ENCODE measurements at places on chromosomes 12 and 14.

DNA sequence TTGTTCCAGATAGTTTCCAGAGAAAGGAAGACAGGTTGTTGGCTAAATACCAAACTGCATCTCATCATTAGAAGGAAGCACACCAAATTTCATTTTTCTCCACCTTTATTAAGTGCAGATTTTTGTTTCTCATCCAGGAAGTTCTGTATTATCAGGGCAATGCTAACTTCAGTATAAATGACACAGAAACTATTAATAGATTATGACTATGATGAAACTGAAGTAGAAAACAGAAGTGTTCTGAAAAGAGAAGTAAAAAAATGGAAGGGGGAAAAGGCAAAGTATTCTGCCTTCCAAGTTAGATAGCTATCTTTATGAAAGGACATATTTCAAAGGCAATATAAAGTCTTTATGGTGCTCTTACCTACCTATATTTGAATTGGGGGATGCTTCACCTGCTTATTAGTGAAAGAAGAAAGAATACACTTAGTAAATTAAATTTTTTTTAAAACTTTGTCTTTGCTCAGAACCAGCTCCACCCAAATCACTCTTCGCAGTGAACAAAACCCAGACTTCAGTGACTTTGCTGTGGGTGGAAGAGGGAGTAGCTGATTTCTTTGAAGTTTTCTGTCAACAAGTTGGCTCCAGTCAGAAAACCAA lies 223.9 kb downstream of the PTPRO start:
- no peak for DNase-seq

- no peak for DNase-seq
These were observed 33.4 kb upstream of the BHLHE41 start for GRCh38 chr12:26158078-26158764.

DNA sequence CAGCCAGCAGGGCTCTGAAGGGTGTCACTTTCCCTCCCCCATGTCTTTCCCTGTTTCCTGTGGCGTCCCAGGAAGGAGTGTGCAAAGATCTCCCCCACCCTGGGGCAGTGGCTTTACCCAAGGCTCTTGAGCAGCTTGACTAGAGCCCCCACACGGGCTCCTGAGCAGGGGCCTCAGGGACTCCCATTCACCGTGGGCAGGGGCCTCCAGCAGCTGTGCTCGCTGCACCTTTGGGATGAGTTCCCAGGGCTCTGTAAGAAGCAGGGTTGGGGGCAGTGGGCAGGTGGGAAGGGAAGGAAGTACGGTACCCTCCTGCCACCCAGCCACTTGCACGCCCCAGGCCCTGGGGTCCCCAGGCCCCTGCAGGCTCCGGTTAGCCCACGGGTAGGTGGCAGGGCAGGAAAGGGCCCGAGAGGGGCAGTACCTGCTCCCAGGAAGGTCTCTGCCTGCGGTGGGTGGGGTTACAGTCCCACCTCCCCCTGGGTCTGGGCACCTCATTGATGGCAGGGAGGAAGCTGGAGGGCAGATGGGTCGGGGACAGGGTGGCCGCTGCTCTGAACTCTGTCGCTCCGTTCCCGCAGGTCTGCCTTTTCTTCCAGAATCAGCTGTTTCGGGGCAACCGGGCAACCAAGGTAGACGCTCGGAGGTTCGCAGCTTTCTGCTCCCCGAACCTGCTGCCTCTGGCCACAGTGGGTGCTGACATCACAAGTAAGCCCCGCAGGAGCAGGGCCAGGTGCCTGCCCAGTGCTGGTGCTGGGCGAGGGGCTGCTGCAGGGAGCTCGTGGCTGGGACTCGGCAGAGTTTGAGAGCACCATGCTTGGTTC lies 13.0 kb downstream of the ASPG start:
- no peak for DNase-seq

- no peak for DNase-seq
These were observed 241.1 kb upstream of the DCN start for GRCh38 chr12:91423693-91424050.

GRCh38 chr12:40063414-40063813 lies 42.5 kb downstream of the SLC2A13 start:
- peak; percentile 68 for DNase-seq

DNA sequence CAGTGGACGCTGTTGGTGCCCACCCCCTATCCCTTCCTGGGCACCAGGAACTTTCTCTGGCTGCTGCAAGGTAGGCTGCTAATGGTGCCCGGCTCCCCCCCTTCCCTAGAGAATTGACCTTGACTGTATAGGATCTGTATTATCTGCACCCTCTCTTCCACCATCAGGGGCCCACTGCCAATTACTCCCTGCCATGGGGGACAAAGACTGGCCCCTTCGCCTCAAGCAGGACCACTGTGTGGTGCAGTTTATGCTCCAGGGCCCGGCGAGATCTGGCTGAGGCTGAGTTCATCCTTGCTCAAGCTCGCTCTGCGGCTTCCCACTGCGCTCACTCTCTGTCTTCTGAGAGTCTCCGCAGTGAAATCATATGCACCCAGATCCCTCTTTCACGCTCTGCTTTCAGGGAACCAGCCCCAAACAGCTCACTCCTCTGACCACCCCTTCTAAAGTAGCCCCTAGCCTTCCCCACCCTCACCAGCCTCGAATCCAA lies 95.2 kb downstream of the LGMN start:
- DNase-seq, result no peak

DNA sequence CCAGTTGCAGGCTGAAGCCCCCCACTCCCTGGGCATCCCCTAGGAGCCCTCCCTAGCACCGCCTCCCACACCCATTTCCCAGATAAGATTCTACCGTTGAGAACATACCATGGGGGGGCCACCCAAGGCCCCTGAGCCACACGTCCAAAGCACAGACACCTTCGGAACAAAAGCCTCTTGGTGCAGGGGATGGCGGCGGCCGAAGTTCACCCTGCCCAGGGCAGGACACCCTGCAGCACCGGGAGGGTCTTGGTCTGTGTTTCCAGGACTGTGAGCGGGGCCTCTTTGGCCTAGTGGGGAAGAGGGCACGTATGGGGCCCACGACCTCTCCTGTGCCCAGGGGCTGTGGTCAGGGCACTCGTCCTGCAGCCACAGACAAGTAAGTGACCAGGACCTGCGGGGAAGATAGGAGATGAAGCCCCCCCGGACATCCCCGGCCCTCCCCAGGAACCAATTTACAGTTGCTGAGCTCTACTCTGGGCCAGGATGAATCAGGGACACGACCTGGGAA lies 154.3 kb upstream of the C14orf180 start:
- DNase-seq, result no peak

DNA sequence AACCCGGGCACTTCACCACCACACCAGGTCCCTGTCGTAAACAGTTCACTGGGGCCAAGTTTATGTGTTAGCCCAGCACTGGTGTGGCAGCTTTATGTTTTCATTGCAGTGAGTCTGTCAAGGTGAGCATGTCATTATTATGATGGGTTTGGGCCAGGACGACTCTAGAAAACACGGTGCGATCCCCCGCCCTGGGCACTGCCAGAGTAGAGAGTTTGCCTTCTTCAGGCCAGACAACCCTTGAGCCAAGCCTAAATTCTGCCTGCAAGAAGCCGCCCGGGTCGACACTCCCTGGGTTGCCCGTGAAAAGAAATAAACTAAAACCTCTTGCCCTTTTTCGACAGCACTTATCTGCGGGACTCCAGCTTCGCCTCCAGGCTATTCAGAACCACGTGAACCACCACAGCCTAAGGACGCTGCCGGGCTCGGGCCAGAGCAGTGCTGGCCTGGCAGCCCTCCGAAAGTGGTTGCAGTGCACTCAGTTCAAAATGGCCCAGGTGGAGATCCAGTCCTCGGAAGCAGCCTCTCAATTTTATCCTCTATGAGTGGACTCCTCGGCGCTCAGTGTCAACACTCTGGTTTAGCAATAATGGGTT lies 81.8 kb downstream of the PRIMA1 start:
- no peak for DNase-seq

DNA sequence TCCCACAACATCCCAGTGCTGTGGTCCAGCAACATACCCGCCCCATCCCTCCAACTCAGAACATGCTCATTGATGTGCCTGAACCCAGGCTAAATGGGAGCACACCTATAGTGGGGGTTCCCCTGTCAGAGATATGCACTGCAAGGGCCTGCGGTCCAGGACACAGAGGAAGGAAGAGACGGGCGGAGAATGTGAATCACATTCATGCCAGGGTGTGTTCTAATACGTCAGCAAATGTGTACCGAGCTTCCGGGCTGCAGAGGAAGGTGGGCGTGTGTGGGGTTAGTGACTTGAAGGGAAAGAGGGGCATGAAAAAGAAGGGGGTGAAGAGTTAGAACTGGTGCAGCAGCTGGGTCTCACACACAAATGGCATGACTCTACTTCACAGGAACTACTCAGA lies 83.7 kb downstream of the DPF3 start:
- DNase-seq, result no peak

DNA sequence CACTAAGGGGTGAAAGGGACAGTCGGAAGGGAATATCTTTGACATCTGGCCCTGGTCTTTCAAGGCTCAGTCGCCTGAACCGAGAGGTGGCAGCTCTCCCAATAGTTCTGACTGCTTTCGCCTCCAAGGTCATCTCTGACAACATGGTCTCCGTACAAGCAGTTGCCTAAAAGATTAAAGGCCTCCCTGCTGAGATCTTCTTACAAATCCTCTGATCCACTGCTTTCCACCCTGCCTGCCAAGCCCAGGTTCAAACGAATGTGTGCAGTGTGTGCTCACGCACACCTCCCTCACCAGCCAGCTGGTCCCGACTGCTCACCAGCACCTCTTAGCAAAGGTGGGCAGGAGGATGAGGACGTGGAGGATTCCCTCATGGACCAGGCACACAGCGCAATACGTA lies 10.4 kb downstream of the B4GALNT3 start:
- DNase-seq, result no peak

DNA sequence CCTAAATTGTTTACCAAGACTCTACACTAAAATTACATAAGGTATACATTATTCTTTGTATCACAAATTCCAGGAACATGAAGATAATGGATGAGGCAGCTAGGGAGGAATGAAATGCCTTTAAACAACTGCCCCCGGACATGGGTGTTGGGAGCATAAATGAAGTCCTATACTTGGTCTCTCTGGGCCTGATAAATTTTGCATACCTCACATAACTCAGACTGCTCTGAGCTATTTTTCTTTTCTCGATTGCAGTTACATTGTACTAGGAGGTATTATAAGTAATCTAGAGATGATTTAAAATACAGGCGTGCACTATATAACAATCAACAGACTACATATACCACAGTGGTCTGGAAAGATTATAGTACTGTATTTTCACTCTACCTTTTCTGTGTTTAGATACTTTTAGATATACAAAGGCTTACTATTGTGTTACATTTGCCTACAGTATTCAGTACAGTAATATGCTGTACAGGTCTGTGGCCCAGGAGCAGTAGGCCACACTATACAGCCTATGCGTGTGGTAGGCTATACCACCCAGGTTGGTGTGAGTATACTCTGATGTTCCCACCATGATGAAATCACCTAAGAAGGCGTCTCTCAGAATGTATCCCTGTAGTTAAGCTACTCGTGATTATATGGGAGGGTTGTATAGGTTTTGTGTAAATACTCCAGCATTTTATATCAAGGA lies 14.3 kb downstream of the FNTB start:
- no peak for DNase-seq

Data from NCI-H1417 treated with DMSO at 0.1 percent for 48 hours (cell line).